Mesothelial cell of epicardium (in vitro differentiated cells): ENCODE measurements at places on chromosomes 4 and X. TPM values are rescaled to one million over a fixed set of nuclear protein-coding genes. Genes with fewer than 3 reads are reported as not detected.
A peak's percentile ranks its signal among the peaks of the same experiment; 100 is the strongest.

DNA sequence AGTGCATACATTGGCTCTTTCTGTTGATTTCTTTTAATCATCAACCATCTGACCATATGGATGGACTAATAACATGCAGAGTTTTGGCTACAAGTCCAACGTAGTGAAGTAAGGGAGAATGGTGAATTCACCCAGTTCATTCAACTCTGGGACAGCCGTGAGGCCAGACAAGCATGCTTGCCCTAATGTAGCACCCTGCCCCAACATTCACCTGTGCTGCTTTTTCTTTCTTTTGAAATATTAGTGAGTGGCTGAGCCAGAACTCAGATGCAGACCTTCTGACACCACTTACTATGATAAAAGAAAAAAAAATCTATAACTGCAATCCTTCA, 17.5 kb downstream of the ARSJ start:
- no peak overlapping the region for H3K4me3 ChIP-seq
- DNase-seq, result no peak
- no peaks in the 10 kb centered on the region for H3K36me3 ChIP-seq
- H3K27me3 ChIP-seq, result no peaks in the 10 kb centered on the region
- H3K4me1 ChIP-seq, result peaks cover 51% of the 10 kb centered on the region

CFAP299 gene
- 0.22 TPM in 1 of 3 replicates, not detected in the others for total RNA-seq

- H3K4me1 ChIP-seq, result peaks cover 12% of the 10 kb centered on the region
- H3K4me3 ChIP-seq, result no peak overlapping the region
- no peak overlapping the region for H3K27ac ChIP-seq
- no peaks in the 10 kb centered on the region for H3K27me3 ChIP-seq
- no peaks in the 10 kb centered on the region for H3K36me3 ChIP-seq
Measured at GRCh38 chr4:107408968-107409367, 311.1 kb downstream of the PAPSS1 start.

GRCh38 chr4:151951671-151952050, 190.9 kb upstream of the GATB start:
- H3K27me3 ChIP-seq, result no peaks in the 10 kb centered on the region
- peaks cover 11% of the 10 kb centered on the region for H3K4me1 ChIP-seq
- H3K4me3 ChIP-seq, result no peak overlapping the region
- H3K36me3 ChIP-seq, result peaks cover 2% of the 10 kb centered on the region
- DNase-seq, result no peak
- H3K27ac ChIP-seq, result no peak overlapping the region

DNA sequence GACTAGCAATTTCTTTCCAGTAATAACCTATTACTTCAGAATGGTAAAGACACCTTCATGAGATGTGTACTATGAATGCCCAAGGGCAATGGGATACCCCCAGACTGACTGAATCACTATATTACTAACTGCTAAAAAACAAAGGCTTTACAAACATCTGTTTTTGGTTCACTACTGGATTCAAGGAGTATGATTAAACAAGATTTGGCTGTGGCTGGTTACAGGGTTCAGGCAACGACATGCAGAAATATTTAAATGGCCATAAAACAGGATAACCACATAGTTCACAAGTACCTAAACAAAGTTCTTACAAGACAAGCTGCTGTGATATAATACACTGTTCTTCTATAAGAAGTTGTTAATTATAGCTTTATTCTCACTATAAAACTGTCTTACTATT, 128.2 kb downstream of the FRYL start:
- DNase-seq, result no peak
- H3K4me3 ChIP-seq, result no peak overlapping the region
- peaks cover 18% of the 10 kb centered on the region for H3K4me1 ChIP-seq
- H3K27me3 ChIP-seq, result no peaks in the 10 kb centered on the region

GRCh38 chr4:150569998-150570535, 11.9 kb upstream of the MAB21L2 start:
- H3K27ac ChIP-seq, result peak overlapping the region; percentile 39
- H3K4me3 ChIP-seq, result no peak overlapping the region
- H3K36me3 ChIP-seq, result peaks cover 2% of the 10 kb centered on the region

SPANXB1 gene
- 4.2 to 5.3 TPM (median 4.6 TPM) in 3 replicates for total RNA-seq

DNA sequence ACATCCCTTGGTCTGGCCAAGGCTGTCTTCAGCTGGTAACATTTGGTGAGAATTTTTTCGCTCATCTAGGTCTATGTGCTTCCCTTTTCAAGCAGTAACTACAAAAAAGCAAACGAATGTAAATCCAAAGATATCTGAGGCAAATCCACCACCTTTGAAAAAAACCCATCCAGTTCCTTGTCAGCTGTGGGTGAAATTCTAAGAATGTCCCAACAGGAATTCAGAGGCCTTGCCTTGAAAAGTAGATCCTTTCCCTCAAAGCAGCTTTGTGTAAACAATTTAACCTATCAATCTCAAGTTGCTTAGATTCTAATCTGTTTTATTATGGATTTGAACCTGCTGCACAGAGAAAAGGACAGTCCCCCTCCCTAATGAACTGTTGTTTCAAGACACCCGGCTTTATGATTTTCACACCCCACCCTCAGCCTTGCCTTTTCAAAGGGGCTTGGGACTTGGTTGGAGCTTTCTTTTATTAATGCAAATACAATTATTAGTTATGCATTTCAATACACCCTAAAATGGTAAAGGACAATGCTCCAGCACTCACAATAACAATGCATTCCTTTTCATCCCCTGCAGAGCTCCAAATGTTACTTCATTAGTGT, 166.6 kb downstream of the LDB2 start:
- DNase-seq, result no peak
- H3K27ac ChIP-seq, result no peak overlapping the region
- no peak overlapping the region for H3K4me3 ChIP-seq
- no peaks in the 10 kb centered on the region for H3K36me3 ChIP-seq

DNA sequence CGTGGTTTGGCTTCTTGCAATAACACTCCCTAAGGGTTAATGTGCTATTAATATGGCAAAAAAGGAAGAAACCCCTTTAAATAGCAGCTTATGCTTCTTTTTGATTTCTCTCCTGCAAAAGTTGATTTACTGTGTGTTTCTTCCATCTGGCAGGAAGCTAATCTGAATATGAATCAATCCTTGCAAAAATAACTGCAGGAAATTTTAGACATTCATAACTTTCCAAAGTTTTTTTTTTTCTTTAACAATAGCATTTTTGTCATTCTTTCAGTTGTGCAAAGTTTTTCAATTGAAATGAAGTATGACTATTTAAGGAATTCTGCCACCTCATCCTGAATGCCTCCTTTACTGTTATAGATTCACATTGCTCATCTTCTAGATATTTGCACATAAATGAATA, 115.6 kb downstream of the SPANXA1 start:
- peaks cover 4% of the 10 kb centered on the region for H3K4me1 ChIP-seq
- no peaks in the 10 kb centered on the region for H3K36me3 ChIP-seq
- no peaks in the 10 kb centered on the region for H3K27me3 ChIP-seq
- DNase-seq, result no peak

NUP62CL gene
- 2.5 to 4.0 TPM (median 2.7 TPM) in 3 replicates for total RNA-seq

DNA sequence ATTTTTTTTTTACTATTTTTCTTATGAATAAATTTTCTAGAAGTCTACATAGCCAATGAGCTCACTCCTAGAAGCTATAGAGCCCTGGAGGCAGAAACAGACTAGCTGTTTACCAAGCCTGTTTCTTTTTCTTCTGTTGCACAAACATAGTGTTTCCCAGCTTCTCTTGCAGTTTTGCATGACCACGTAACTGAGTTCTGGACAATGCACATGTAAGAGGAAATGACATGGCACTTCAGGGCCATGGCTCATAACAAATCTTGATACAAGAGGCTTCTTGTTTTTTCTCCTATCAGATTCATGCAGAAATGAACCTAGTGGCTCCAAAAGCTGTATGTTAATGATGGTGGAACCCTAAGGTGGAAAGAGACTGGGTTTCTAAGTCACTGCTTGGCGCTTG, 127.4 kb downstream of the ZNF330 start:
- DNase-seq, result no peak
- no peak overlapping the region for H3K4me3 ChIP-seq
- H3K27ac ChIP-seq, result no peak overlapping the region
- H3K4me1 ChIP-seq, result peaks cover 53% of the 10 kb centered on the region

CYLC1 gene
- not detected in 3 replicates for total RNA-seq

DNA sequence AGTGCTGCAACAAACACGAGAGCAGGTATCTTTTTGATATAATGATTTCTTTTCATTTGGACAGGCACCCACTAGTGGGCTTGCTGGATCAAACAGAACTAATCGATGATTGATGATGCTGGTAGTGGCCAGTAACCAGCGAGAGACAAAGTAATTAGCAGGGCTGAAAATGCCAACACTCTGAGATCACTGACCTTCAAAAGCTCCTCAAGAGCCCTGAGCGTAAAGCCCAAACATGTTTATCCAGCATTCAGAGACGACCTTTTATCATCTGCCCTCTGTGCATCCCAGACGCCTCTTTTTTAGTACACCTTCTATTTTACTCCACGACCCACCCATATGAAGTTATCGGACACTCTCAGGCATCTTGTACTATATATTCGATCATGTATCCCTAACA, 186.2 kb downstream of the PRDM5 start:
- no peaks in the 10 kb centered on the region for H3K27me3 ChIP-seq
- H3K27ac ChIP-seq, result no peak overlapping the region
- peaks cover 3% of the 10 kb centered on the region for H3K4me1 ChIP-seq

DNA sequence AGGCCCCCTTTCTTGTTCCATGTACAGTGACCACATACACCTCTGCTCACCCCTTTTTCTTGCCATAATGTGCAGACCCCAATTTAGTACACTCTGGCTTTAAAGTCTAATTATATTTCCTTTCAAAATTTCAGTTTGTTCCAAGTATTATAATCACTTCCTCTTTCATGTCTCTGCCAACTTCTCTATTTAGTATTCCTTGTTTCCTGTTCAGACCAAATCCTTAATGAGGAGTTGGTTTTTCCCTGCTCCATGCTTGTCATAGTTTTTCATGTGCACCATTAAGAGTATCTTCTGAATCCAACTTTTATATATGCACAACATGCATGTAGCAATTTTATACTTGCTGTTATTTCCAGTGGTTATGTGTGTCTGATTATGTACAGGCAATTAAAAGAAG, 32.3 kb downstream of the USP53 start:
- peaks cover 16% of the 10 kb centered on the region for H3K36me3 ChIP-seq
- peaks cover 28% of the 10 kb centered on the region for H3K4me1 ChIP-seq
- peak overlapping the region; percentile 26 for H3K27ac ChIP-seq
- no peak for DNase-seq
- H3K4me3 ChIP-seq, result no peak overlapping the region
- no peaks in the 10 kb centered on the region for H3K27me3 ChIP-seq

DNA sequence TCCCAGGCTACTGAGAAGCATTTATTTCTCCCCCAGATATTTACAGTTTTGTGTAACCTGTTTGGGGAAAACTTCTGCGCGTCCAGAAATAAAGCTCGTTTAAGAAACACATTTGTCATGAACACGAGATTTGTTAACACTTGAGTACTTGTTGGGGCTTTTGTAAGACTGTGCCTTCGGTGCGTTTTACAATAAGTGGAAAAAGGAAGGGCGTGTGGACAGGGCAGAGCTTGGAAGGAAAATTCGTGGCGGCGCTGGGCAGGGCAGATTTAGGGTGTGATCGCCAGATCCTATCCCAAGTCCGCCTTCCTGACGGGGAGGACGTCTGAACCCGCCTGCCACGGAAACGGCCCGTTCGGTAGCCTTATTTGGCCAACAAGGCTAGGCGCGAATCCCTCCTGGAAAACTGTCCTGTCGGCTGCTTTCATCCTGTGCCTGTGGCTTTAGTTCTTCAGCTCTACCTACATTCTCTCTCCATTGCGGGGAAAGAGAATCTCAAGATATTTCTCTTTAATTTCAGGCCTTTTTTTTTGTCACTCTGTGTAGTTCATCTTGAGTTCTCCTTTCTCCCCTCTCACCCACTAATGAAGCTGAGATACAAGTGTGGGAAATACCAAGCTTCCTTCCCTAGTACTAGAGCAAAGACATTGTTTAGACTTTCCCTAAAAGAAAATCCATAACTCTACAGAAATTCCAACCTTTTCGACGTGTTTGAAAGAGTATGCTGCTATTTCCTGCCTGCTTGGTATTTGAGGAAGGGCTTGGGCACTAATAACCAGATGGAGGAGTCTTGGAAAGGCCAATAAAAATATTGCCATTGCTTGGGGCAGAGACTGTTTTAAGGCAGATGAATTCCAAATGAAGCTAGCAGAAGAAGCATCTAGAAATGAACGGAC, 982 bp downstream of the PDLIM5 start:
- DNase-seq, result peak; percentile 27
- peak overlapping the region; percentile 86 for H3K4me3 ChIP-seq
- peaks cover 42% of the 10 kb centered on the region for H3K4me1 ChIP-seq
- peak overlapping the region; percentile 93 for H3K27ac ChIP-seq
